ENCODE measurements at places on chromosomes 6 and 20.

DNA sequence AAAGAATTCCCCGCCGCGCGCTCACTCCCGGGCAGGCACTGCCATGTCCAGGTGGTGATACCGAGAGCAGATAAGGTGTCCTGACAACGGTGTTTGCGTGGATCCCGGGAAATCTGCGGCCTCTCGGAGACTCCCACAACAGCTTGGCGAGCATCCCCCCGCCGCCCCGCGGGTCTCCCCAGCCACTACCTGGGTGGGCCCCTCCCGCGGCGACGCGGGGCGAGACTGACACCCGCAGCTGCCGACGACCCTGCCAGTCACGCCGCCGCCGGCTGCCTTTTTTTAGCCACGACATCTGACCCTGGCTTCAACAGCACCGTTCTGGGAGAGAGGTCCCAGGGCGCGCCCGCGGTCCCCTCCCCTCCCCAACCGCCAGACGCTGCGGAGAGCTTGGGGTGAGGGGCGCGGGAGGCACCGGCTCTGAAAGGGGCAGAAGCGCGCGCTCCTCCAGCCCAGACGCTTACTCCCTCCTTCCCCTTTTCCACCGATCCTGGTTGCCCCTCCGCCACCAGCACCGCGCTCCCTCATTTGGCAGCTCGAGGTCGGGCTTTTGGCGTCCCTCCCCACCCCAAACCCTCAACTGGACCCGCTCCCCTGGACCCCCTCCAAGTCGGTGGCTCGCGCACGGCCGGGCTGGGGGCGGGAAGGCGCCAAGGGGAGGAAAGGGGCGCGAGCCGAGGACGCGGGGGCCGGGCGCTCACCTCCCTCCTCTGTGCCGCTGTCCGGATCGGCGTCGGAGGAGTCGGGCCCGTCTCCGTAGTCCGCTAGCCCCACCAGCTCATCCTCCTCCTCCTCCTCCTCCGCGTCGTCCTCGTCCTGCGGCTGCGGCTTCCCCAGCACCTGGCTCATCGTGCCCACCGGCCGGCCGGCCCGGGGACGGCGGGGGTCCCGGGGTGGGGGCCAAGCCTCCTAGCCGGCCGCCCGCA, 665 bp downstream of the RRAGD start:
- peak; percentile 55 for DNase-seq

DNA sequence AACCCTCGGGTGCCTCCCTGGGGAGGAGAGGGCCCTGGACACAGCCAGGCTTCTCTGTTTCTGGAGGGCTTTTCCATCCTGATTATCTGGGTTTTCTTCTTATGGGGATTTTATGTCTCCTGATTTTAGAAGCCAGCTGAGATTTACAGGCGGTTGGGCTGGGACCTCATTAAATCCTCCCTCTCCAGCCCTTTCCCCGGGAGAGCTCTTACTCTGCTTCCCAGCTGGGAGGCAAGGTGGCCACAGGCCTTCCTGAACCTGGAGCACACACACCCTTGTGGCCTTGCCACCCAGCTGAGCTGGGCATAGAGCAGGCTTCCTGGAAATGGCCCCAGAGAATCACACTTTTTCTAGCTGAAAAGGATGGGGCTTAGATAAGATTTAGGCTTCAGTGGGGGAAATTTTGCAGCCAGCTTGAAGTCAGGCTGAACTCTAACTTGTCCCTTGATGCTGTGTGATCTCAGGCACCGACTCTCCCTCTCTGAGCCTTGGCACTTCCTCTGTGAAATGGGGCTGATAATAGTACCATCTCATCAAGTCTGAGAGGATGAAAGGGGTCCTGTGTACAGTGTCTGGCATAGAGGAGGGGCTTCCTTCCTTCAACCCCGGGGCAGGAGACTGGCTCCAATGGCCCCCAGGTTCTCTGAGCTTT, 16.6 kb downstream of the VSTM2L start:
- no peak for DNase-seq

DNA sequence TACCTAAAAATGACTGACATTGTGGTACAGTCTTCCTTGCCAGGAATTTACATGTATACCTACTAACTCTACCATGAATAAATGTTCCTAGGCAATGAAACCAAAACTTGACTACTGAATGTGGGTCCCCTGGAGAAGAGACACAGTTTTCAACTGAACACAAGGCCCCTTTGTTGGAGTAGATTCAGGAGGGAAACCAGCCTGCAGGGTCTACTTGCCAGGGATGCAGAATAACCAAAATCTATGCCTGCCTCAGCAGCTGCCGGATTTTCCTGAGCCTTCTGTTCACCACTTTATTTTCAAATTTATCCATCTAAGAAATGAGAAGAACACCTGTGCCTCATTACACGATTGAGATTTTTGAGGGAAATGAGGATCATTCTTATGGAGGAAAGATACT, 211.9 kb downstream of the GRM1 start:
- DNase-seq, result no peak

- no peak for DNase-seq
Measured at GRCh38 chr6:45514454-45515230, 136.9 kb upstream of the SUPT3H start.

All from urothelium cell line (cell line).